ENCODE measurements at places on chromosomes 1 and 21. TPM values are rescaled to one million over a fixed set of nuclear protein-coding genes. Genes with fewer than 3 reads are reported as not detected.

- DNase-seq: no peak
Measured at GRCh38 chr1:145782272-145783099, 41.4 kb downstream of the RNF115 start.

DNA sequence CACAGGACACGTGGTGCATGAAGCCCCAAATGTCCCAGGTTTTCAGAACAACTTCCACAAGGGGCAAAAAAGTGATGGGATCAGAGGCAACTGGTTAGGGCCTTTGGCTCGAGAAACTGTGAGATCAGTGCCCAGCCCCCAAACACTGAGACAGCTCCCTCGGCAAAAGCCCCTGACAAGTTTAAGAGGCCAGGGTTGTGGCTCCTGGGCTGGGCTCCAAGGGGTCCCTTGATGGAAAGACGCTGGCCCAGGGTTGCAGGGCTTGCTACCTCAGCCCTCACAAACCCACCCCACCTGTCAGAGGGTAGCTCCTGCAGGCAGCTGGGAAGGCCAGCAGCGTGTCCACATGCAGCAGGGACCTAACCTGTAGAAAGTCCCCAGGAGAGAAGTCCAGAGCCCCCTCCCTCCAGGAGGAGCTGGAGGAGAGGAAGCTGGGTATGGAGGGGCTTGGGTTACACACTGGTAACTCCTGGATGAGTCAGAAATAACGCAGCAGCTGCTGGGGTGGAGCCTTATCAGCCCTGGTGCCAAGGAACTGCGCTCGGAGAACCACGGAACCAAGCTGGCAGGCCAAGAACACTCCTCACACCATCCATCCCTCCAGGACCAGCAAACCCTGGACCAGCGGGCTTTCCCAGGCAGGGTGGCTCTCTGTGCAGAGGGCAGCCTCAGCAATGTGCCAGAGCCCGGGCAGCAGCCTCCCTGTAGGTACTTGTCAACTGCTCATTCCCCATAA lies 37.5 kb downstream of the CTNNBIP1 start:
- DNase-seq: no peak

Gene TRIM63
- not detected for total RNA-seq

- DNase-seq: no peak
Measured at GRCh38 chr1:116806671-116807070, 52.4 kb downstream of the CD2 start.

Gene MROH9
- total RNA-seq: not detected

GRCh38 chr1:31198150-31198549 lies 41.5 kb downstream of the NKAIN1 start:
- no peak for DNase-seq

DNA sequence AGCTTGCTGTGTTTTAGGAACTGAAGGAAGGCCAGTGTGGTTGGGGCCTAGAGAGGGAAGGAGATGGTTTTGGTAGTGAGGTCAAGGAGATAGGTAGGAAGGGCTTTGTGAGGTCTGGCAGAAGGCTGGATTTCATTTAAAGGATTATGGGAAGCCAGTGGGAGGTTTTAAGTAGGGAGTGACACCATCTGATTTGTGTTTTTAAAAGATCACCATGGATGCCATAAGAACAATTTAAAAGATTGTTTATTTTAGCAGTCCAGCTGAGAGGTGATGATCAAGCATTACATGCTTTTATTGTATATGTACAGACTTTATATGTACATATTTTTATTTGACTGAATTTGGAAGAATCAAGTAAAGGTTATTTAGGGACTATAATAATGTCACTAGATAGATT lies 26.4 kb downstream of the RGL1 start:
- DNase-seq: no peak

- peak; percentile 77 for DNase-seq
Measured at GRCh38 chr1:160797861-160798273, 1.9 kb downstream of the LY9 start.

Gene GJA8
- not detected for total RNA-seq

- no peak for DNase-seq
Measured at GRCh38 chr1:90780981-90781380, 63.9 kb upstream of the BARHL2 start.

Gene PAFAH2
- 10.7 TPM for total RNA-seq

Gene LCA5L
- total RNA-seq: not detected

- no peak for DNase-seq
Measured at GRCh38 chr1:210499956-210500355, 171.3 kb downstream of the HHAT start.

Gene KRTAP22-2
- total RNA-seq: not detected

Gene PRKAA2
- not detected for total RNA-seq

Gene TXNDC12
- total RNA-seq: 39.9 TPM

DNA sequence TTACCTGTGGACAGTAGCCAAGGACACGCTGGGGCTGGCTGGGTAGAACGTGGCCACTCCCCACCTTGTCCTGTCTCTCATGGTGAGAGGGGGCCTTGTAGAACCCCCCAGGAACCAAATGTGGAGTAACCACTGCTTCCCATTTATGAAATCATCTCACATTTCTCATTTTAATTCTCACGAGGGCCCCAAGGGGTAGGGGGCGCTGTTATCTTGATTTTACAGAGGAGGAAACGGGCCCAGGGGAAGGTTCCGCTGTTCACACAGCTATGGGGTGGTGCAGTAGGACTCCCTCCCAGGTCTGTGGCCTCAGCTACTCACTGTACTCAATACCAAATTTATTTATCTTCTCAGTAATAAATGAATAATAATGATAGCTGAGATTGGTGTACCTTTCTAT lies 5.5 kb downstream of the SMPDL3B start:
- peak; percentile 84 for DNase-seq

Gene FCAMR
- not detected for total RNA-seq

DNA sequence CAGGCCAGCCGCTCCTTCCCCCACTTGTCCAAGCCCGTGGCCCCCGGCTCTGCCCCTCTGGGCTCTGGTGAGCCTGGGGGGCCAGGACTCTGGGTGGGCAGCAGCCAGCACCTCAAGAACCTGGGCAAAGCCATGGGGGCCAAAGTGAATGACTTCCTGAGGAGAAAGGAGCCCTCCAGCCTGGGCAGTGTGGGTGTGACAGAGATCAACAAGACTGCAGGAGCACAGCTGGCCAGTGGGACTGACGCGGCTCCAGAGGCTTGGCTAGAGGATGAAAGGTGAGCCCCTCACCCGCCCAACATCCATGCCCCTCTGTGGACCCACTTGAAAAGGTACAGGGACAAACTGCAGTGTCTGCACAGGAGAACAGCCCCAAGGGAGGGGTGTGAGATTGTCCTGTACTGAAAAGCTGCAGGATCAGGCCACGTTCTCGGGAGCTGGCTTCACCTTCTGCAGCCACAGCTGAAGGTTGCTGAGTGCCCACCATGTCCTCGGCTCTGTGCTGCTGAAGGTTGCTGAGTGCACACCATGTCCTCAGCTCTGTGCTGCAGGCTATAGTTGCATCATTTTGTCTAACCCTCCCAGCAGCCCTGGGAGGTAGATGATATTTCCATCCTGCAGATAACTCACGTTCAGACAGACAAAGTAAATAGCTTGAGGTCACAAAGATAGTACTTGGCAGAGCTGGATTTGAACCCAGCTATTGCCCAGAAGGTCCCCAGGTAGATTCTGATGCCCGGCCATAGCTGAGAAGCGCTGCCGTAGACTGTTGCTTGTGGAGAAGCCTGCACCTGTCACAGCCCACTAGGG lies 618 bp downstream of the C1orf226 start:
- no peak for DNase-seq

Gene LAD1
- not detected for total RNA-seq

Gene FCRLB
- not detected for total RNA-seq

DNA sequence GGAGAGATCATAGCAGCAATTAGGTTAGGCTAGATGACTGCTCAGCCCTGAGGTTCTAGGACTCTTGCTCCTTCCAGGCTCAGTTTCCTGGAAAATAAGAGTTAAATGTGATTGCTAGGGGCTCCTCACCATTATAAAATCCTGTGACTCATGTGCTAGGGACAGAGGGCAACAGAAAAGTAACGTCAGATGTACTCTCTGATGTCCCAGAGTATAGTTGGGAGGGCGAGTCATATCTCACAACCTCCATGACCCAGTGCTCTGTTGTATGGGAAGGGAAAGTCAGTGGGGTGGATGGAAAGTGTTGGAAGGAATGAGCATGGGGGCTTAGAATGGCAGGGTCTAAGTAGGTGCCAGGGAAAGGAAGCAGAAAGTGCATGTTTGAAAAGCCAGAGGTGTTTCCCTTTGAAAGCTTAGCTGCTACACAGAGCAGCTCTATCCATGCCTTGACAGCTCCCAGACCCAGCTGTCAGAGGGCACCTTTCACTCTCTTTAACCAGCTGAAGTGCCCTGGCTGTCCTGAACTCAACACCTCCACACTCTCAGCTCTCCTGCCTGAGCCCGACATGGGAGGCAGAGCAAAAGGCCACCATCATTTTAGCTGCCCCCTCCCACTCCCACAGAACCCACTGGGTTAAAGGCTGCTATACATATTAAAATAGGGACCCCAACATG lies 11.6 kb downstream of the GJA5 start:
- DNase-seq: no peak

- DNase-seq: no peak
Measured at GRCh38 chr1:65175171-65176055, 27.4 kb downstream of the AK4 start.

DNA sequence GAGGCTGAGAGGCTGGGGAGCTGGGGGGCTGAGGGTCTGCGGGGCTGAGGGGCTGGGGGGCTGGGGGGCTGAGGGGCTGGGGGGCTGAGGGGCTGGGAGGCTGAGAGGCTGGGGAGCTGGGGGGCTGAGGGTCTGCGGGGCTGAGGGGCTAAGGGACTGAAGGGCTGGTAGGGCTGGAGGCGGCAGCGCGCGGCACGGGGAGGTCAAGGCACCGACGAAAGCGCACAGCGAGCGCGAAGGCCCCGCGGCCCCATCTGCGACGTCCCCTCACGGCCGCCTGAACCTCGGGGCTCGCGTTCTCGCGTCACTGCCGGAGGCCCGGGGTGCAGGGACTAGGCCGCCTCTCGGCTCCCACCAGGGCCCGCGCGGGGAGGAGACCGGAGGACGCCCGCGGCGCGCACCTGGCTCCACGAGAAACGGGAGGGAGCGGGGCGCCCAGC lies 356 bp downstream of the INTS11 start:
- DNase-seq: no peak

Gene LAMC1
- total RNA-seq: 1.1 TPM

DNA sequence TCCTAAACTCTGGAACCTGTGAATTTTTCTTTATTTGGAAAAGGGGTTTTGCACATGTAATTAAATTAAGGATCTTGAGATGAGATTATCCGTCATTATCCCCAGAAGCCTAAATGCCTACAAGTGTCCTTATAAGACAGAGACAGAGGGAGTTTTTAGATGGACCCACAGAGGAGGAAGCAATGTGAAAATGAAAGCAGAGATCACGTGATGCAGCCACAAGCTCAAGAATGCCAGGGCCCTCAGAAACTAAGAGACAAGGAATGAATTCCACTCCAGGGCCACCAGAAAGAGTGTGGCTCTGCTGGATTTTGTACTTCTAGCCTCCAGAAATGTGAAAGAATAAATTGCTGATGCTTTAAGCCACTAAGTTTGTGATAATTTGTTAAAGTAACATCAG lies 183.6 kb upstream of the UBE2U start:
- DNase-seq: peak; percentile 1

DNA sequence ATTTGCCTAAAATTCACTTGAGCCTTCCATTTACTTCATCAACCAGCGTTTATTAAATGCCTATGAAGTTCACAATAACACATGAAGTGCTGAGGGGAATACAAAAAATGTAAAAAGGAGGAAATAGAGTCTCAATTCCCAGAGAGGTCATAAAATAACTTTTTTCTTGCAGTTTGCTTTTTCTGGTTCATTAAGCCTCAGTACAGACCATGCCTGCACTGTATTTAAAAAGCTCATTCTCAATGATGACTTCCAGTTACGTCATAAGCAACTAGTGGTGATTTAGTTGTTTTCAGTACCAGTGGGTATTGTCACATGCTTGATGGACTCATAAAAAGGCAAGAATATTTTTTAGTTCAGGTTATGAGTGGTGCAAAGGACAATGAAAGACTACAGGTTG lies 160.1 kb upstream of the UBE2U start:
- DNase-seq: no peak

DNA sequence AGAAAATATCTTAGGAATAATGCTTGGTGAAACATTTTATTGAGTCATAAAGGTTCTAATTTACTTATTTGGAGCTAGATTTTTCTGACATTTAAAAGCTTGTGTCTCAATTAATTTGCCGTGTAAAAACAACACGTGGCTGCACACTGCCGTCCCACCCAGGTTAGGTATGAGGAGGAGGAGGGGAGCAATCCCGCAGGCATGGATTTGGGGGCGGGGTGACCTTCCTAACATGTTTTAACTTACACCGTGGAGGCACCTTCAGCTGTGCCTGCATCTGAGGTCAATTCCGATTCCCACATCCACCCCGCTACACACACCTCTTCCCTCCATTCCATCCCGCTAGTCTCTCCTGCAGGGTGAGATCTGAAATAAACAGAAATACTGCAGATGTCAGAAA lies 28.5 kb upstream of the UMODL1 start:
- DNase-seq: no peak

- DNase-seq: no peak
Measured at GRCh38 chr1:110065841-110066240, 4.6 kb downstream of the ALX3 start.

DNA sequence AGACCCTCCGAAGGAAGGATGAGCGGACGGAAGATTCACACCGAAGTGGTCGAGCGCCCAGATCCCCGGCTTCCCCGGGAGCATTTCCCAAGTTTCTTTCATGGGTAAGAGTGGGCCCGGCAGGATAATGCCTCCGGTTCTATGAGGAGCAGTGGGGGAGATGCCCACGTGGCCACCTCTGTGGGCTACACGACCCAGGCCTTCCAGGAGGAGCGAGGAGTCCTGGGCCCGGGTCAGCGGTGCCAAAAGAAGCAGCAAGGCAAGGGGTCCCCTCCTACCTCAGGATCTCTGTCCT lies 7.9 kb upstream of the NBPF11 start:
- no peak for DNase-seq

Gene S100B
- not detected for total RNA-seq

DNA sequence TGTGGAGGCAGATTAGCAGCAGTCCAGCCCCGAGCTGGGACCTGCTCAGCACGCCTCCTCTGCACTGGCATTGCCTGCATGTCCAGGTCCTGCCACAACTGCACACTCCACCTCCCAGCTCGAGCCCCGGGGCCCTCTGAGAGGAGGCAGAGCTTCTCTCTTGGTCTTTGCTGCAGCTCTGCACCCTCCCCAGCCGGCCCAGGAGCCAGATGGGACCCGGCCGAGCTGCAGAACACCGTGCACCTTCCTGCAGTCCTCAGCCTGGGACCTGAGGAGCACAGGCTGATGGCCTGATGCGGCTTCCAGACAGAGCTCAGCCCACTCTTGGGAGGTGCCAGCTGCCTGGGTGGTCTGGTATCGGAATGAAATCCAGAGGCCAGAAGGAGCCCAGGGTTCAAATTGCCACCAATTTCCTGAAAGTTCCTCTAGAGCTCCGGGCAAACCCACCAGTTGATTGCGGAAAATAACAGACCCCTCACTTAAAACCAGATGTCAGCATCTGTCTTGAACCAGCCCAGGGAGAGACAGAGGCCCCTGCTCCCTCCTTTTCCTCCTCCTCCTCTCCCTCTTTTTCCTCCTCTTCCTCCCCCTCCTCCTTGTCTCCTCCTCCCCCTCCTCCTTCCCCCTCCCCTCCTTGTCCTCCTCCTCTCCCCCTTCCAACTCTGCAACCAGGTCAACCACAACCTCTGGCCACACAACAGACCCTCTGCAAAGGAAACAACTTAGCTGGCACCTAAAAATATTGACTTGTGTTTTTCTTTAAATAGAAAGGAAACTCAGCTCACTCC lies 10.6 kb upstream of the SPSB1 start:
- no peak for DNase-seq

GRCh38 chr21:31426235-31426797 lies 82.3 kb upstream of the TIAM1 start:
- no peak for DNase-seq

GRCh38 chr1:1906185-1907097 lies 8.6 kb upstream of the CALML6 start:
- peak; percentile 48 for DNase-seq

GRCh38 chr1:107689159-107689558 lies 275.8 kb downstream of the VAV3 start:
- DNase-seq: no peak

Gene LRRC3
- 1.6 TPM for total RNA-seq
